ENCODE measurements at places on chromosomes 6 and 20. TPM values are rescaled to one million over a fixed set of nuclear protein-coding genes. Genes with fewer than 3 reads are reported as not detected.

DNA sequence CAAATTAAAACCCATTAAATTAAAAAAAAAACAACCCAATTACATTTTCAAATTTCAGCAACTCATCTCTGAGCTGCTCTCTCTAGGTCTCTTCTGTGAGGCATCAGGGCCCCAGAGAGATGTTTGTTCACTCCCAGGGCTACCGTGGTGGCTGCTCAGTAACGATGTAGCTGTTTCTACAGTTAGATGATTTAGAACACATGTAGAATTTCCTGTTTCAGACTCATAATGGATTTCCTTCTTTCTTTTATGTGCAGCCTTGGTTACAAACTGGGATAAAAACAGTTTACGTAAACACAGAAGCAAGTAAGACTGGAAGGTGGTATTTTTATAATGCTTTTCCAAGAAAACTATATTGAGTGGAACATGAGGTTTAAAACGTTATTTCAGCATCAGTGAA lies 116.1 kb upstream of the CCN2 start:
- H3K36me3 ChIP-seq, result no peaks in the 10 kb centered on the region
- peaks cover 9% of the 10 kb centered on the region for H3K4me1 ChIP-seq
- no peak overlapping the region for H3K27ac ChIP-seq
- H3K4me3 ChIP-seq, result no peak overlapping the region
- DNase-seq, result no peak

- no peak overlapping the region for H3K27ac ChIP-seq
- H3K4me3 ChIP-seq, result no peak overlapping the region
- no peaks in the 10 kb centered on the region for H3K36me3 ChIP-seq
These were observed 38.1 kb downstream of the SYNE1 start for GRCh38 chr6:152598901-152599537.

- peak; percentile 2 for DNase-seq
- no peak overlapping the region for H3K27ac ChIP-seq
- no peaks in the 10 kb centered on the region for H3K27me3 ChIP-seq
- H3K4me3 ChIP-seq, result no peak overlapping the region
- H3K4me1 ChIP-seq, result no peaks in the 10 kb centered on the region
These were observed 11.4 kb downstream of the IYD start for GRCh38 chr6:150380256-150380655.

GRCh38 chr6:53128842-53129241 lies 19.8 kb downstream of the GCM1 start:
- no peak overlapping the region for H3K4me3 ChIP-seq
- no peak overlapping the region for H3K27ac ChIP-seq
- DNase-seq, result no peak
- no peaks in the 10 kb centered on the region for H3K4me1 ChIP-seq
- no peaks in the 10 kb centered on the region for H3K36me3 ChIP-seq

DNA sequence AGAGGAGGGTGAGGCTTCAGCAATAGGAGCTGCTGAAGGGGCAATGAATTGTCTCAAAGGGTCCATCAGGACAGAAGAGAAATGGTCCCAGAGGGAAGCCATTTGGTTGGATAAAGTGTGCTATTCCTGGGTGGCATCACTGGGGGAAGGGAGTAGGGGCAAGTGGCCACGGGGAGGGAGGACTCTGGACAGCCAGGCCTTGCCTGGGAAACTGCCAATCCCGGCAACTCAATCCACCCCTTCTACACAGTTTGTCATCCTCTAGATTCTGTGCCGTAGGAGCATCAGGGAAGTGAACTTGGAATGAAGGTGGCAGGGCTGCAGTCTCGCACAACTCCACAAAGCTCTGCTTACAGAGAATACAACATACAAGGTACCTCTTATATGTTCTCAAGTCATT lies 59.5 kb upstream of the RIPOR2 start:
- H3K36me3 ChIP-seq, result no peaks in the 10 kb centered on the region
- H3K27ac ChIP-seq, result no peak overlapping the region
- H3K4me3 ChIP-seq, result no peak overlapping the region
- DNase-seq, result no peak
- H3K4me1 ChIP-seq, result no peaks in the 10 kb centered on the region

- H3K4me3 ChIP-seq, result peak overlapping the region; percentile 52
- H3K4me1 ChIP-seq, result peaks cover 3% of the 10 kb centered on the region
- no peaks in the 10 kb centered on the region for H3K27me3 ChIP-seq
- peak overlapping the region; percentile 52 for H3K27ac ChIP-seq
These were observed 17.3 kb upstream of the ID1 start for GRCh38 chr20:31587545-31588389.

- H3K27ac ChIP-seq, result peak overlapping the region; percentile 80
- peaks cover 13% of the 10 kb centered on the region for H3K4me1 ChIP-seq
- H3K27me3 ChIP-seq, result no peaks in the 10 kb centered on the region
- no peak overlapping the region for H3K4me3 ChIP-seq
These were observed 311.5 kb downstream of the HDGFL1 start for GRCh38 chr6:22880686-22881433.

- H3K27ac ChIP-seq, result no peak overlapping the region
- H3K4me3 ChIP-seq, result no peak overlapping the region
- DNase-seq, result no peak
- no peaks in the 10 kb centered on the region for H3K27me3 ChIP-seq
These were observed 36.7 kb upstream of the ASXL1 start for GRCh38 chr20:32321390-32321789.

GRCh38 chr6:144213315-144213714 lies 63.0 kb downstream of the STX11 start:
- no peaks in the 10 kb centered on the region for H3K36me3 ChIP-seq
- no peak overlapping the region for H3K4me3 ChIP-seq
- no peak for DNase-seq
- H3K27ac ChIP-seq, result no peak overlapping the region

GRCh38 chr6:11769244-11769643 lies 9.4 kb downstream of the ADTRP start:
- H3K27ac ChIP-seq, result peak overlapping the region; percentile 4
- peaks cover 32% of the 10 kb centered on the region for H3K4me1 ChIP-seq
- no peaks in the 10 kb centered on the region for H3K27me3 ChIP-seq
- no peak overlapping the region for H3K4me3 ChIP-seq
- H3K36me3 ChIP-seq, result no peaks in the 10 kb centered on the region

GRCh38 chr20:50338479-50339391 lies 148.1 kb downstream of the CEBPB start:
- peak overlapping the region; percentile 5 for H3K27ac ChIP-seq
- H3K27me3 ChIP-seq, result no peaks in the 10 kb centered on the region
- peaks cover 12% of the 10 kb centered on the region for H3K4me1 ChIP-seq
- H3K36me3 ChIP-seq, result no peaks in the 10 kb centered on the region
- DNase-seq, result peak; percentile 20

DNA sequence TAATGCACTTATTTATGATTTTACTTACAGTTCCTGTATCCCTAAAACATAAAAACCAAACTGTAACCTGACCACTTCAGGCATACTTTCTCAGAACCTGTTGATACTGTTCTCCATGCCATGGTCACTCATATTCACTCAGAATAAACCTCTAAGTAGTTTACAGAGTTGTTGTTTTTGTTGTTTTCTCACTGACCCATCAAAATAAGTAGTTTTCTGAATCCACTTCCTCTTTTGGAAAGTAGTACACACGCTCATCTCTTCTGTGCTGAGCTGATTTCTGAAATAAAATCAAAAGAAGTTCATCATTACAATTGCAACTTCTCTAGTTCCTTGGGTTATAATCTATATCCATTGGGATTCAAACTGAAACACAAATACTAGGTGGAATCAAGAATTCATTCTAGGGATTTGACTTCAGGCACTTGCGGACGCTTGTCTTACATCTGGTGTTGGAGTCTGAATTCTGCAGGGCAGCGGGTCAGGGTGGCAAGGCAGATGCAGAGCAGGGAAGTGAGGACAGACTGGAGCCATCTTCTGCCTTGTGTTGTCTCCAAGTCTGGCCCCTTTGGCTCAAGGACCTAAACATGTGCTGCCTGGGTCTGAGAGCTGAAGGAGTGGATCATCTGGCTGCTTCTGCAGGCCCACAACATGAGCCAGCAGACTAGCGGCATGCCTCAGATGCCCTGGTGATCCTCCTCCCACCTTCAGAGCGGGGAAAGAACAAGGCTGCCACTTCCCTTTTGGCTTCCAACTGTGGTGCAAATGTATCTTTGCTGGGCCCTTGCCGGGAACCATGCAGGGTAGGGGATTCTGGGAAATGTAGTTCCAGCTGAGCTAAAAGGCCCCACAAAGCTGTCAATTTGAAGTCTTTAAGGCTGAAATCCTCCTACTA lies 167.9 kb upstream of the MYLIP start:
- H3K36me3 ChIP-seq, result no peaks in the 10 kb centered on the region
- H3K4me3 ChIP-seq, result no peak overlapping the region
- H3K4me1 ChIP-seq, result peaks cover 9% of the 10 kb centered on the region

GRCh38 chr6:163828038-163828795 lies 413.7 kb downstream of the QKI start:
- no peaks in the 10 kb centered on the region for H3K4me1 ChIP-seq
- DNase-seq, result no peak
- H3K4me3 ChIP-seq, result no peak overlapping the region

- no peaks in the 10 kb centered on the region for H3K36me3 ChIP-seq
- no peak overlapping the region for H3K4me3 ChIP-seq
- no peaks in the 10 kb centered on the region for H3K4me1 ChIP-seq
- no peaks in the 10 kb centered on the region for H3K27me3 ChIP-seq
These were observed 98.1 kb downstream of the FARS2 start for GRCh38 chr6:5359417-5359816.

- no peaks in the 10 kb centered on the region for H3K36me3 ChIP-seq
- no peak overlapping the region for H3K27ac ChIP-seq
- no peak overlapping the region for H3K4me3 ChIP-seq
These were observed 4.7 kb downstream of the LINC00237 start for GRCh38 chr20:21101453-21101931.

DNA sequence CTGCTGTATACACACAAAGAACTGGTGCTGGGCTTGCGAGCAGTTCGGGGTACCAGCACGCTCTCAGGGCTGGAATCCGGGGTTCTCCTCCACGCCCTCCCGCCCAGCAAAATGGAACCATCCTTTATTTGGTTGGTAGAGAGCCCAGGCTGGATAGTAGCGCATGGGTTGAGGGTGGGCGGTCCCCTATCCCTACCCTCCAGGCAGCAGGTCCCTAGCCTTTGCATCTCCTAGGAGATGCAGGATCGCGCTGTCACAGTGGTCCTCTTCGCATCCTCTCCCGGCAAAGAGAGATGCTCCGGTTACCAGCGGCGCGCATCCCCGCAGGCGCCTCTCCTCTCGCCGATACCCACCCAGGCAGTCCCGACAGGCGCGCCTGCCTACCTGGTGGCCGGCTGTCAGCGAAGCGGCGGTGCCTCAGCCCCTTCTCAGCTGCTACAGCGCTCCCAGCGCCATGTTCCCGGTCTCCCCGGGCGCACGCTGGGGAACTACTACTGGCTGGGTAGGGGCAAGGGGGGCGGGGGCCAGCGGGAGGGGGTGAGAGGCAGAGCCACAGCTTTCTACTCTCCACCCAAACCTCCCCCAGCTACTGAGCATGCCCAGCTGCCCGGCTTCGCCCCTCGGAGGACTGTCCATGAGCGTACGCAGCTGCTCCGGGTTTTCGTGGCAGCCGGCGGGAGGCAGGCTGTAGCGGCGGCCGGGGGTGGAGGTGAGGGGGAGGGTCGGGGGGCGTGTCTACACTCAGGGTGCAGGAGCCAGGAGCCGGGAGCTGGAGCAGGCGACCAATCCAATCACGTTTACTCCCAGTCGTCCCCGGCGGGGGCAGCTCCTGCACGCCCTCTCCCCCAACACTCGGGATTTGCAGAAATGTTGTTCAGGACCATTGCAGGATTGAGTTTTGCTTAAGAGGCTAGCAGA lies at the start of gene PAK5:
PAK5 (minus strand) TSS at position 699 of the 918 bp plus-strand sequence. CDS start 194,748 bp downstream, outside the sequence.
- peaks cover 10% of the 10 kb centered on the region for H3K27me3 ChIP-seq
- no peak within 1 kb of the TSS for H3K27ac ChIP-seq
- peak; percentile 75 for DNase-seq
- no peaks in the 10 kb centered on the region for H3K4me1 ChIP-seq
- H3K4me3 ChIP-seq, result no peak within 1 kb of the TSS
- H3K36me3 ChIP-seq, result no peaks in the 10 kb centered on the region

- no peaks in the 10 kb centered on the region for H3K27me3 ChIP-seq
- H3K36me3 ChIP-seq, result peaks cover 10% of the 10 kb centered on the region
- H3K4me1 ChIP-seq, result peaks cover 3% of the 10 kb centered on the region
- no peak overlapping the region for H3K27ac ChIP-seq
- DNase-seq, result no peak
These were observed 18.8 kb downstream of the REV3L start for GRCh38 chr6:111464184-111464583.

- H3K27ac ChIP-seq, result no peak overlapping the region
- H3K36me3 ChIP-seq, result no peaks in the 10 kb centered on the region
- DNase-seq, result peak; percentile 12
- no peaks in the 10 kb centered on the region for H3K4me1 ChIP-seq
- H3K4me3 ChIP-seq, result peak overlapping the region; percentile 9
- H3K27me3 ChIP-seq, result no peaks in the 10 kb centered on the region
These were observed 61.9 kb downstream of the GPR6 start for GRCh38 chr6:110039981-110040383.

DNA sequence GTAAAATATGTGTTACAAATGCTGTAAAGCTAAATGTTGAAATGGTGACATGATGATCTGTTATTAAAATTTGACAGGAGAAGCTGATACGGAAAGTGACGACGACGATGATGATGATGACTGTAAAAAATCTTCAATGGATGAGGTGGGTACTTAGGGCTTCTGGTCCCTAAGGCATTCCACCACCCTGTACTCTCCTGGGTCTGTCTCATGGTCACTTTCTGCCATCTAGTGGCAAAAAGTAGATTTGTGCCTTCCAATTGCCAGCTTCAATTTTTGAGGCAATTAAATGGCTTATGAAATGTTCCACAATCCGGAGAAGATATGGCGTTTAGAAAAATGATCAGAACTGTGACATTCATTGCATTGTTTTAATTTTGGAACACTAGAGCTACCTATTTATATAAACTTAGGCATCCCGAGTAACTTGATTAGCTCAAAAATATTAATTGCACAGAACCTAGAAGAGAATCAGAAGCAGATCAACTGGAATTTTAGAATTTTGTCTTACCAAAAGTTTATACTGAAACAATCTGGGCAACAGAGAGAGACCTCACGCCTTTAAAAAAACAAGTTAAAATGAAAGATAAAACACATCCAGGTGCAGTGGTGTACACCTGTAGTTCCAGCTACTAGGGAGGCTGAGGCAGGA lies 346.5 kb upstream of the PLCB4 start:
- no peak overlapping the region for H3K27ac ChIP-seq
- H3K4me1 ChIP-seq, result no peaks in the 10 kb centered on the region
- DNase-seq, result peak; percentile 66
- H3K36me3 ChIP-seq, result no peaks in the 10 kb centered on the region
- H3K4me3 ChIP-seq, result no peak overlapping the region

GRCh38 chr6:129320892-129321291 lies 389.1 kb downstream of the ARHGAP18 start:
- no peak overlapping the region for H3K4me3 ChIP-seq
- H3K4me1 ChIP-seq, result no peaks in the 10 kb centered on the region
- DNase-seq, result no peak
- no peak overlapping the region for H3K27ac ChIP-seq
- no peaks in the 10 kb centered on the region for H3K27me3 ChIP-seq

Gene PNLDC1
- not detected for total RNA-seq

Gene FAM184A
- total RNA-seq, result 1.7 TPM

Gene CAGE1
- total RNA-seq, result under 0.01 TPM

Gene FAM209B
- total RNA-seq, result not detected

Gene SPINT4
- total RNA-seq, result not detected

Gene SYCP2L
- total RNA-seq, result under 0.01 TPM

Gene DDR1
- total RNA-seq, result 17.5 TPM
